DND-41 (cell line): ENCODE measurements at places on chromosomes 11 and 22.

DNA sequence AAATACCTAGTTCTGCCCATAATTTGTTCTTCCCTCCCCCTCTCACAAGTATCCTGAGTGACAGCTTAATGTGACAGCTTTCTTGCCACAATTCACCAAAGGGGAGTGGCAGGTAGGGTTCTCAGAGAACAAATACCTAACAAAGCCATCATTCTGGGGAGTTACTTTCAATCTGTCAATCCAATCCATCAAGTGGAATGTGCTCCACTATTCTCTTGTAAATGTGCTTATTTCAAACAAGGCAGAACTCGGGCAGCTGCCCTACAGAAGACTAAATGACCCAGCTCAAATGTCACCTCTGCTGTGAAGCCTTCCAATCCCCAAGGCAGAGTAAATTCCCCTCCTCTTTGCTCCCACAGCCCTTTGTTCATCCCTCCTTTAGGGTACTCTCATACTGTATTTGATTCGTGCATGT lies 27.8 kb downstream of the LGR4 start:
- DNase-seq: no peak

DNA sequence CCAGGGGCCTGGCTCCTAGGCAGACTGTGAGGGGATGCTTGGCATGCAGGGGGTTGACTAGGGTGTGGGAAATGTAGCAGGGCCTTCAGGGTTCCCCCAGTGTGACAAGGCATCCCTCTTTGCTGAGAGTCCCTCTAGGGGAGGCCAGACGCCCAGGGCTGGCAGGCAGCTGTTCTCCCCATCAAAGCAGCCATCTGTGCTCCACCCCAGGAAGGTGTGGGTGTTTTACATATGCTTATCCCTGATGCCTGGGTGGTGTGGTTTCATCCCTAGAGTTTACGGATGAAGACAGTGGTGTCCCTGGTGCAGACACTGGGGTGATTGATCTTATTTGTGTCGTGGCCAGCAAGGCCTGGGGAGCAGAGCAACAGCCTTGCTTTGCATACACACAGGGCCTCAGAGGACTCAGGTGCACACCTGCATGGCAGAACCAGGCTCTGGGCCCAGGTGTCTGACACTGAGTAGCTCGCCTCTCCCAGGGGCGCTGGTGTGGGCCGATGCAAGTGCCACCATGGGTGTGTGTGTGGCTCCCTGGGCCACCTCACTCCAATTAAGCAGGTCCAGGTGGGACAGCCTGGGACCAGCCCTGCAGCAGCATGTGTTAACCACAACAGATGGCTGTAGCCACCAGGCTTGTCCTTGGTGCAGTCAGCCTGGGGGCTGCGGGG lies 74.2 kb downstream of the MED15 start:
- no peak for DNase-seq

- no peak for DNase-seq
Measured at GRCh38 chr11:29634244-29634643, 382.6 kb downstream of the KCNA4 start.

DNA sequence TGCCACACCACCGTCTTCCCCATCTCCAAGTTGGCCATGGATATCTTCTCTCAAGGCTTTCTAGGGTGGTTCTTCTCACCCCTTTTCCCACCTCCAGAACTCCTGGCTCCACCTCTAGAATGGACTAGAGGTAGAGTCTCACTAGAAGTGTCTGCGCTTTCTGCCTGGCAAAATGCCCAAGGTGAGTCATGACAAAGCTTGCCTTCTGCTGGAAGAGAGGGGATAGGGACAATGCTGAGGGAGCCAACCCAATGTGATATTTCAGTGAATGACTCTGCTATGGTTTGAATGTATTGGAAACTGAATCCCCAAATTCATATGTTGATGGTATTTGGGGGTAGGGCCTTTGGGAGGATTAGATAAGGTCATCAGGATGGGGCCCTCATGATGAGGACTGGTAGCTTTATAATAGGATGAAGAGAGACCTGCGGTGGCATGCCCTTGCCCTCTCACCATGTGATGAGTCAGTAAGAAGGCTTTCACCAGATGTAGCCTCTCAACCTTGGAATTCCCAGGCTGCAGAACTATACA lies 4.1 kb upstream of the CD82 start:
- no peak for DNase-seq

DNA sequence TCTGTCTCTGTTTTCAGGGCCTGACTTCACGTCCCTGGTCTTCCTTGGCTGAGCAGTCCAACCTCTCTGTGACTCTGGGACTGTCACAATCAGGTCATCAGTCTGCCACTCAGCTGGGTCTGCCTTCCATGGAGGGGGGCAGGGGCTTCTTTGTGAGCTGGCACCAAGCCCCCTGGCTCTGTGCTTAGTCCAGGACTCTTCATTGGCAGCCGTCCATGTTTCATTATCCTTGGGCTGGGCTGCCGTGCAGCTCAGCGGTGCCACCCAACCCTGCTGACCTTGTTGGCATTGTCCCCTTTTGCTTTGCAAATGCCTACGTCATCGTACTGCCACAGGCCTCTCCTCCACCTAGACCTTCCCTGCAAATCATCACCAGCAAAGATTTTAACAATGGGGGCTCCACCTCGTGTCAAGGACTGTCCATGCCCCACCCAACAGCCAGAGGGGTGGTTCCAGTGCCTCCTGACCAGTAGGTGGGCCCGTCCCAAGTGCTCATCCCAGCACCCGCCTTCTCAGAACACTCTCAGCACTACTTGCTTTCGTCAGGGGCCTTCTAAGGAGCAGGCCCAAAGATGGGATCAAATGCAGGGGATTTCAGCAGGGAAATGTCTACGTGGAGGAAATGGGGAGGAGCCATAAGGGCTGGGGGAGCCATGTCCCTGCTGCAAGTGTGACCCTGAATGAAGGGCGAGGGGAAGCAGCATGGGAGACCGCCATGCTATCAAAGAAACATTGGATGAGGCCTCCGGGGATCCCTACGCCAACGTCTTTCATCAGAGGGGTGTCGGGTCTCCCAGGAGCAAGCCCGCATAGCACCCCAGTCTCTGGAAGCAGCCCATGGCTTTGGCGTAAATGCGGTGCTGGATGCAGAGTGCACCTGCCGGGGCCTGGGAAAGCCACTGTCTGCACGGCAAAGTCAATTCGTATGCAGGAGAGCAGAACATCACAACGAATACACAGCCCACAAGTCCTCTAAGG lies 18.2 kb downstream of the KRTAP5-6 start:
- DNase-seq: no peak

- DNase-seq: no peak
Measured at GRCh38 chr11:26909991-26910591, 83.8 kb upstream of the FIBIN start.

- no peak for DNase-seq
Measured at GRCh38 chr22:48416396-48417224, 1411.1 kb downstream of the BRD1 start.

GRCh38 chr11:2474059-2474901 lies 29.5 kb downstream of the KCNQ1 start:
- DNase-seq: no peak

DNA sequence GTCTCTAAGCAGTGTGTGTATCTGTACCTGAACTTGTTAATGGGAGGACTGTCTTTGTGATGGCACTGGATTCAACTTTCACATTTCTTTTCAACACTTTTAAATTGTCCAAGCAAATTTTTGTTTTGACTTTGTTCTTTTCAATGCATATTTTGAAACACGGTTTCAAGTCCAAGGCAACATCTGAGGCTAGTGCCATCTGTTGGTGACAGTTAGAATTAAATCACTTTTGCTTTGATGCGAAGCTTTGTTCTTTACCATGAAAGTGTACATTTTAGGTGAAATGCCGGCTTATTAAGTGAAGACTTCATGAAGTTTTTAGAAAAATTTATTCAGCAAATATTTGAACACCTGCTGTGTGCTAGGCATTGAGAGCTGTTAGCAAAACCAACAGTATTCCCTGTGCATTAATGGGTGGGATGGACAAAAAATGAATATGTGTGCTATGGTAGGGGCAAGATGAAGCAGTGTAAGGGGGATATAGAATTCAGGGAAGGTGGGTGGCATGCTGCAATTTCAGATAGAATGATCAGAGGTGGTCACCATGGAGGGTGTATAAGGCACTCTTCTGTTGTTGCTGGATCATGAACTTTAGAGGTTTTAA lies 70.2 kb downstream of the DDX10 start:
- DNase-seq: no peak

GRCh38 chr11:47886096-47886495 lies 37.9 kb upstream of the NUP160 start:
- peak; percentile 54 for DNase-seq

- DNase-seq: no peak
Measured at GRCh38 chr11:62142921-62143320, 19.1 kb downstream of the INCENP start.

- no peak for DNase-seq
Measured at GRCh38 chr11:110759972-110760381, 47.7 kb upstream of the ARHGAP20 start.

DNA sequence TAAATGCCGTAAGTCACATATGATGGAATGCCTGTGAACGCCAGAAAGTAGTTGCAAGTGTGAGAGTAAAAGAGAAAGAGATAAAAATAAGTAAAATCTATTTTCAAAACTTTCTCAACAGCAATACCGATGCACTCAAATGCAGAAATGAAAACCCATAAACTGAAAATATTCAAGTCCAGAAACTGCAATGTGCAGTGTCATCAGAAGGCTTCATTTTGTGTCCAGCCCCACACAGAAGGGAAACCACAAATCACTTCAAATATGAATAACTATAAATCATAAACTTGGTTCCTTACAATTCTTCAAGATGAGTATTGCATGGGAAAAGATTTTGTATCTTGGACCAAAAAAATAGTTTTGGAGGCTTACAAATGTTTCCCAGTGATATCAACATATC lies 375.2 kb upstream of the ANO5 start:
- no peak for DNase-seq

GRCh38 chr11:110858547-110858921 lies 146.3 kb upstream of the ARHGAP20 start:
- no peak for DNase-seq

GRCh38 chr11:48008951-48009270 lies 28.6 kb downstream of the PTPRJ start:
- DNase-seq: no peak

- DNase-seq: peak; percentile 93
Measured at GRCh38 chr11:118659314-118659952, 20.0 kb downstream of the TREH start.

DNA sequence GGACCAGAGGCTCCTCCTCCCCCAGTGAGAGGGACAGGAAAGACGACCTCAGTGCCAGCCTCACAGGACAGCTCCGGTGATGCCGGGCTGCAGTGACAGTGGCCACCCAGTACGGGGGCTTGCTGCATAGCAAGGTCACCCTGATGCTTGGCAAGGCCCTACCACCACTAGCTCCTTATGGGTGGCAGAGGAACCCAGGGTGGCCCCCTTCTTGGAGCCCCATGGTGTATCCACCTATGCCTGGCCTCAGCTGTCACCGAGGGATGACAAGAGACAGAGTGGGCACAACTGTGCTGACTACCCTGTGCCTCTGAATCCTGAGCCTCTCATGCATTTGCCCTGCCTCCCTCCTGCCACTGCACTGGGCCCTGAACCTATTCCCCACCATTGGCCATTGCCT lies 809.2 kb downstream of the TBC1D22A start:
- DNase-seq: no peak

- no peak for DNase-seq
Measured at GRCh38 chr22:23072911-23073491, 2.7 kb downstream of the GNAZ start.

- DNase-seq: no peak
Measured at GRCh38 chr11:130580372-130580771, 131.9 kb downstream of the ADAMTS15 start.

DNA sequence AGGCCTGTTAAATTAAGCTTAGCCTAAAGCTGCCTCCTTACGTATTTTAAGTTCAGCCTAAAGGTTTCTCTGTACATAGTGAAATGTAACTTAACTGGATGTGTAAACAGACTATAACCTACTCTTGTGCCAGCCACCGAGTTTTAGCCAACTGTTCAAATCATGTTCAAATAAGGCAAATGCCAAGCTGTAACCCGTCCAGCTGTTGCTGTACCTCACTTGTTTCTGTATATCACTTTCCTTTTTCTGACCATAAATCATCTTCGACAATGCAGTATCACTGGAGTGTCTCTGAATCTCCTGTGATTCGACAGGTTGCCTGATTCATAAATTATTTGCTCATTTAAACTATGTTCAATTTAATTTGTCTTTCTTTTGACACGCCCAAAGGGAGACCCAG lies 4.0 kb upstream of the PLAAT5 start:
- DNase-seq: no peak

DNA sequence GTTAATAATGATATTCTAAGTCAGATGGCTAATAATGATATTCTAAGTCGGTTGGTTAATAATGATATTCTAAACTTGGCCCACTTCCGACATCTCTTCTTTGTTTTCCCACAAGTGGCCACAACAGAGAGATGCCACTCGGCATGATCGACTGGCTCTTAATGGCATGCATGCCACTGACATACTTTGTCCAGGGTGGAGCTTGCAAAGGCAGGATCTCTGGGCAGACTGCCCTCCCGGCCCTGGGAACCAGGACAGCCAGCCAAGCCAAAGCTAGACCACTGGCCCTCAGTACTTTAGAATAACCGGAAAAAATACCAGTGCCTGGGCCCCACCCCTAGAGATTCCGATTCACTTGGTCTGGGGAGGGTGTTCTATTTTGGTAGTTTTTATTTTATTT lies 78.1 kb downstream of the KIAA1671 start:
- no peak for DNase-seq

DNA sequence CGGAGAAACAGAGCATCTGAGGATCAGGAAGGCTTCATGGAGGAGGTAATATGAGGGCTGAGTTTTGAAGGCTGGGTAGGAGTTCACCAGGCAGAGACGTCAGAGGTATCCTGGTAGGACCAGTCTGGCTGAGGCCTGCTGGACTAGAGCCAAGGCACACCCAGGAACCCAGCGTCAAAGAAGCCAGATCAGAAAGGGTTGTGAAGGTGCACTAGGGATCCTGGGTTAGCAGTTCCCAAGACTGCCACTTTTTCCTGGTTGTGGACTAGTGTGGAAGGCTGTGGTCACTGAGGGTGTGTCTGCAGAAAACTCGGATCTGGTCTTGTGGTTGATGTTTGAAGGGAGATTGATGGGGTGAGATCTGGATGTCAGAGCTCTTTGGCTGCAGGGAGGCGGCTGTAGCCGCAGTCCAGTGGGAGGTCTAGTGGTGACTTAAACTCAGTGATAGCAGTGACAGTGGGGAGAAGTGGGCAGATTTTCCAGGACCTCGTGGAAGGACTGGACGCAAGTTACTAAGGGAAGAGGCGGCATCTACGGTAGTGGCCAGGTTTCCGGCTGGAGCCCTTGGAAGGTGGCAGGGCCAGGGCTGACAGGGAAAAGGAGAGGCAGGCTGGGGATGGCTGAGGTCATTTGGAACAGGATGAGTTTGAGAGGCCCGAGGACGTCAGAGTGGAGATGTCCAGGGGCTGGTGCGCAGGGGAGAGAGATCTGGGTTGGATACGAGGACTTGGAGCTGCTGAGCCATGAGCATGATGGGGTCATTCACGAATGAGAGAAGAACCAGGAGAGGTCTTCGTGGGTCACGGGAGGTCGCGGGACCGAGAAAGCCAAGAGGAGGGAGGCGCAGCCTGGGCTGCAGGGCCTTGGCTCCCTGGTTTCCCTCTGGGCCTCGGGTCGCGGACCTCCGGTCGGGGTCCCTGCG lies 10.9 kb downstream of the RELA start:
- no peak for DNase-seq
